ENCODE measurements at places on chromosomes 2 and 18. TPM values are rescaled to one million over a fixed set of nuclear protein-coding genes. Genes with fewer than 3 reads are reported as not detected.

Gene PROKR1
- total RNA-seq: not detected

DNA sequence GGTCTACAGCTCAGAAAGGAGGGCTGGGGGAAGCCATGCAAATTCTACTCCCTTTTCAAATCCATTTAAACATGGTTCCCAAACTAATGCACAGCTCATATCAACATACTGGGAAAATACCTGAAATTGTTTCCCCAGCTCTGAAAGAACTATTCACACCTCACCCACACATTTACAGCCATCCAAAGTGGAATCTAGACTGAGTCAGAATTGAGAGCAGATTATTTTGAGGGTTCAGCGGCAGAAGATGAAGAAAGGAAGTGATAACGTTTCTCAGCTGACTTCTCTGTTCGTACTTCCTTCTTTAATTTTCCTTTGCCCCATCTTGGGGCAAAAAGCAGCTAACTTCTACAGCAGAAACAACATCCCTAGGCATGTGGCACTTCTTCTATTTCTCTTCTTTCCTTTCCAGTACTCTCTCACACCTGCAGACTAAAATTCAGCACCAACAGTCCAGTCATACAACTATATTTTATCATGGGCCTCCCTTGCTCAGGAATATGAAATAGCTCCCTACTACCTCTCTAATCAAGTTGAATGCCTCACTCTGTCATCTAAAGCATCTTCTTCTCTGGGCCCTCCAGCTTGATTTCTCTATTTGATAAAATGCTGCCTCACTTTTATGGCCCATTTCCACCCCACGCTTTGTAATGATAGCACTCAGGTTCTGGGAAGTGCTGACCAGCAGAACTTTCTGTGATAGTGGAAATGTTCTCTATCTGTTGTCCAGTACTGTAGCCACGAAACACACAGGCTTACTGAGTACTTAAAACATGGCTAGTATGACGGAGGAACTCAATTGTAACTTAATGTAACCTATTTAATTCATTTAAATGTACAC lies 35.9 kb downstream of the ARHGAP25 start:
- no peak for DNase-seq

DNA sequence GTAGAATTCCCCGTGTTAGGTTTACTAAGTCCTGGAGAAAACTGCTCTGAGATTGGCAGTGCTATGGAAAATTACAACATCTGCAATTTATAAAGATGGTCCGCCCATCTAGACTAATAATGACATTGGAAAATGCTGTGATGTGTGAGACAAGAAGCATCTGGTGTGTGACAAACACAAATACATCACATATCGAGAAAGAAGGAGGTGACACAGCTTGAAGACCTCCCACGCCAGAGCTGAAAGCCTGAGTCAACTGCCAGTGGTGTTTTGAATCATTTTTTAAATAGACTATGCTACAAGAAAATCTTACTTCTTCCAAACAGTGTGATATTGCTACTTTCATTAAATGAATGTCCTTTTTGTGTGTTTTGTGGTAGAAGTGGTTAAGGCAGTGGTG lies 8.6 kb upstream of the ANO7 start:
- DNase-seq: no peak

- DNase-seq: no peak
Measured at GRCh38 chr2:130756053-130756873, 923 bp downstream of the AMER3 start.

Gene KLHL30
- total RNA-seq: 175 TPM
